ENCODE measurements at places on chromosomes 7 and 10.

GRCh38 chr7:1668396-1669063 is 1.5 kb upstream of the ELFN1 start:
- DNase-seq: peak; percentile 80

- DNase-seq: peak; percentile 73
Observed at GRCh38 chr10:61662794-61663259, at the start of gene CABCOCO1. CABCOCO1 (plus strand) TSS chr10:61662929; CDS start chr10:61662973, 44 bp downstream.

DNA sequence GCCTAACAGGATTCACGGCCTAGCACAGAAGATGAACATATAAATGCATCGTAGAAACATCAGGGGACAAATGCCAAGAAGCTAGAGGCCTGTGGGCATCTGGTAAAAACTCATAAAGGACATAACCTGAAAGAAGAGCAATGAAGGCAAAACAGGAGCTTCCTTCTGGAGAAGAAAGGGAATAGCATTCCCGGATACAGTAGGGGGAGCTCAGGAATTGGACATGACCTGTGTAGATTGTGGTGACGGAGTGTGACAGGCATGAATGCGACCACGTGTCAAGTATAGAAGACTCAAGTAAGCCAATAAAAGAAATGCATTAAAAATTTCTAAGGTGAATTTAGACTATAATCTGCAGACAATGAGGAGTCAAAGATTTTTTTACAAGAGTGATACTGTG is 270.1 kb downstream of the AGMO start:
- no peak for DNase-seq

DNA sequence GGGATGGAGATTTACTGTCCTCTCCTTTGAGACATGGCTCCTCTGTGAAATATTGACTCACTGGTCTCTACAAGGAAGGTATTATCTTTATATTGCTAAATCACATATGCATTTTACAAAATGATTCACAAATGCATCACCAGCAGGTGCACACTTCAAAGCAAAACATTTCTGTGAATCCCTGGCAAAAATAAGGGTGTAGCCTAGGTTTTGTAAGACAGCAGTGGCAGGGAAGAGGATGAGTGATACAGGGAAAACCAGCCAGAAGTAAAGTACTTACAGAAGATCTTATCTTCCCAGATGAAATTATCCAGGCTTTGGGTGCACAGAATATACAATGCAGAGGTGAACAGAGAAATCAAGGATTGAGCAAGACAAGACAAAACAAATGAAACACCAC is 1094.6 kb downstream of the GATA3 start:
- no peak for DNase-seq

- no peak for DNase-seq
Observed at GRCh38 chr7:32618470-32618869, 123.2 kb downstream of the AVL9 start.

GRCh38 chr10:132111871-132112341 is 46.2 kb downstream of the JAKMIP3 start:
- DNase-seq: no peak

DNA sequence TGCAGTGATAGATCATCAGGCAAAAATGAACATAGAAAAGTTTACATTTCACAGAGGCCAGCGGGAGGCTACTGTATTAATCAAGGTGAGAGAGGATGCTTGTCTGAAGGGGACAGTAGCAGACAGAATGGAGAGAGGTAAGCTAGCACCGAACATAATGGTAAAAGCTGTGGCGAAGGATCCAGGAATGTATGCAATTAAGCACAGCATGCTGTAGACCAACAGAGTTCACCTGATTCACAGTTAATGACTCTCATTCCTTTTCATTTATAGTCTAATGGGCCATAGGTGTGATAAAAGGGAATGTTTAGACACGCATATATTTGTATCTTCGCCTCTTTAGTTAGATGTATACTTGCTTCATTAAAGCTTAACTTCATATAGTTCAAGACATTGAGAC is 150.9 kb upstream of the MBL2 start:
- no peak for DNase-seq

DNA sequence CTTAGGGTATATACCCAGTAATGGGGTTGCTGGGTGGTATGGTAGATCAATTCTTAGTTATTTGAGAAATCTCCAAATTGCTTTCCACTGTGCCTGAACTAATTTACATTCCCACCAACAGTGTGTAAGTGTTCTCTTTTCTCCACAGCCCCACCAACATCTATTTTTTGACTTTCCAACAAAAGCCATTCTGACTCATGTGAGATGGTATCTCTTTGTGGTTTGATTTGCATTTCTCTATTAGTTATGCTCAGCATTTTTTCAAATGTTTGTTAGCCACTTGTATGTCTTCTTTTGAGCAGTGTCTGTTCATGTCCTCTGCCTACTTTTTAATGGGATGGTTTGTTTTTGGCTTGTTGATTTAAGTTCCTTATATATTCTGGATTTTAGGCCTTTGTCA is 66.4 kb downstream of the MGAM2 start:
- no peak for DNase-seq

DNA sequence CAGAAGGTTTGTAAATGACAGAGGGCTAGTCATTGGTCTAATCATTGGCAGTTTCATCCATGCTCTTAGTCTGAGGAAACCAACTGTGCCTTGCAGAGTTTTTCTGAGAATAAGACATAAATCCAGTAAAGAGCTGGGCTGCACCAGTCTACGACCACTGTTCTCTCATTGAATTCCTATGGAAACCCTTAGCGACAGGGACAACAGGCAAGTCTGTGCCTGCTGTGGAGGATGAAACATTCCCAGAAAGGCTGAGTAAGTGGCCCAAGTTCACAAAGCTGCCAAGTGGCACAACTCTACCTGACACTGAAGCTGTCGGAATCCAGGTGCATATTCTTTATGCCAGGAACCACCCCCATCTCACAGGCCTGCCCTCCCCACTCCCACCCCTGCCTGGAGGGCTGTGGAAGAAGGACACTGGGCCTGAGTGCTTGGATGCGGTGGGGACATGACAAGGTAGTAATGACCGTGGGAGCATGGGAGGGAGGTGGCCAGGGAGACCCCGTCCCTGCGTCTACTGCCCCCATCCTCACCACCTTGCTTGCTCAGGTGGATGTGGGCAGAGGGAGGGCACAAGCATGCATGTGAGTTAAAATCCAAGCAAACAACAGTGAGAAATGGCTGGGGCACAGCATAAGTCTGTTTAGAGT is 58.0 kb downstream of the VSTM4 start:
- DNase-seq: no peak

DNA sequence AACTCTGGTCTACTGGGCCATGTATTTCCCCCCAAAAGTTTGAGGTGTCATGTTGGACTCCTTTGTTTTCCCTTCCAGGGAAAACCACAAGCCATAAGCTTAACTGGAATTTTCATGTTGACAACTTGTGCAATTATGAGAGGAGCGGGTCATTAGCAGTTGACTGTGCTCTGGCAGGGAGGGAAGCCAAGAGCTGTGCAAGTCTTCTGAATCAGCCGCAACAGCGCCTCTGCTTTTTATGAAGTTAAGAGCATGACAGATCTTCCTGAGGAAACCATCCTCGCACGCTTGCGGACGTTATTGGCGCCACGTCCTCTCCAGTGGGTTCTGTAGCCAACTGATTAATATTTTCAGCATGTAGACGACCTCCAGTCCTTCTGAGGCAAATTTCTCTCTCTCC is 148.7 kb upstream of the MKI67 start:
- DNase-seq: no peak

- no peak for DNase-seq
Observed at GRCh38 chr7:11612737-11613136, 219.3 kb downstream of the THSD7A start.

DNA sequence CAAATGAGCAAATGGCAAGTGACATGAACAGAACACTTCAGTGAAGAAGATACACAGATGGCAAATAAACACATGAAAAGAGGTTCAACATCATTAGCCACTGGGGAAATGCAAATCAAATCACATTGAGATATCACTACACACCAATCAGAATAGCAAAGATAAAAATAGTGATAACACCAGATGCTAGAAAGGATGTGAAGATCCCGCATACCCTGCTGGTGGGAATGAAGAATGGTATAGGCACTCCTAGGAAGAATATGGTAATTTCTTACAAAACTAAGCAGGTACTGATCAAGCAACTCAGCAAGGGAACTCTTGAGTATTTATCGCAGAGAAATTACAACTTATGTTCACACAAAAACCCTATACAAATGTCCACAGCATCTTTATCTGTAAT is 11.2 kb downstream of the LAMB4 start:
- DNase-seq: no peak

DNA sequence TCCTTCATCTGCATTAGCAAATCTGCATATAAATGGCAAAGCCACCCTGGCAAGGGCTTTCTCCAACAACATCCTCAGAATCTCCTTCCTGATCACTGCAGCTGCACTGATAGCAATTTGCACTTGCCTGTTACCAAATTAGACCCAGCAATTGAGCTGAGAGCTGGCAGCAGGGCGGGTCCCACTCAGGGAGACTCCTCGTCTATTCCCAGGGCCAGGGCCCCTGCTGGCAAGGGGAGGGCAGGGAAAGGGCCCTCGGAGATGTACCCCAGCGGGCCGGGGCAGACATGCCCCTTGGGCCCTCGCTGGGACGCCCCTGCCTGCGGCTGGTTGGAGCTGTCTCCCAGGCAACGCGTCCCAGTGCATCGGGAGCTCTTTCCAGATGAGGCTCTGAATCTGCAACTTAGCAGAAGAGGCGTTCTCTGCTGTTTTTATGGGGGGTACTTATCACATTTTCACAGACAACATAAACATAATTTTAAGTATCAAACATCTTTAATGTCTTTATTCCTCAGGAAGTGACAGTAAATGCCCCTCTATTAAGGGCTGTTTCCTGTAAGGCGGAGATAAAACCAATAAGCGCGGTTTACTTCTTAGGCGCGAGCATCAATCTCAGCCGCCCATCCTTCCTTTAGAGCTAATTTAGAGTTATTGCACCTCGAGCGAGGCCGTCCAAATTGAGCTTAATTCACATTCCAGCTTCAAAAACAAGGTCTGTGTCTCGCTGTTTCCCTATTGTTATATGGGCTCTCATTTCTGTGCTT is 249.0 kb upstream of the PPP2R2D start:
- DNase-seq: no peak

- DNase-seq: no peak
Observed at GRCh38 chr10:88297103-88297502, 286.0 kb downstream of the RNLS start.

GRCh38 chr10:44173608-44173894 is 211.3 kb downstream of the CXCL12 start:
- no peak for DNase-seq

- peak; percentile 75 for DNase-seq
Observed at GRCh38 chr7:131556053-131556908, at the start of gene PODXL. PODXL (minus strand) TSS chr7:131556628; CDS start chr7:131556359, 269 bp downstream.

DNA sequence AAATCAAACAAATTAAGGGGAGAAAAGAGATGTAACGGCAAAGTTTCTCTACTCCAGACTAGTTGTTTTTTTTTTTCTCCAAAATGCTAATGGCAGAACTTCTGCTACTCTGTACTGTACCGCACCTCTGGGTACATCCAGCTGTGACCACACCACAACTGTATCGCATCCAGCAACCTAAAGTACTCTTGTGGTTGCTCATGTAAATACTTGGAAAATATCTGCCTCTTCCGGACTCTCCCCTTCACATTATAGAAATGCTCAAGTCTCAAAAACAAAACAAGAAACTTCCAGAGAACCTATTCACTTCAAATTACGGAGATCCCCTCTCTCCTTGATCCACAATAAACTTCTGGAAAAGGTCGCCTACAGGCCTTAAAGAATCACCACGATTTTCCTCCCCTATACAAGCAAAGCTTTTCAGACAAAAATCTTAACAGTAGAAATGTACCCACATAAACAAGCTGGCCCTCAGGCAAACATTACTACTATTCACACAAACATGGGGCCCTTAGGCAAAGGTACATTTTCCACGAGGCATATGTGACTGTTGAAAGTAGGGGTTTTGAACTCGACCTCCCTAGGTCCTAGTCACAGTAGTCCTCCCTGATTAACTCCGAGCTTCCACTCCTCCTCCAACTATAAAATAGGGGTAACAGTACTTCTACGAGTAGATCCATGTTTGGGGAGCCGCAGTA is 222.9 kb upstream of the MKLN1 start:
- DNase-seq: no peak

DNA sequence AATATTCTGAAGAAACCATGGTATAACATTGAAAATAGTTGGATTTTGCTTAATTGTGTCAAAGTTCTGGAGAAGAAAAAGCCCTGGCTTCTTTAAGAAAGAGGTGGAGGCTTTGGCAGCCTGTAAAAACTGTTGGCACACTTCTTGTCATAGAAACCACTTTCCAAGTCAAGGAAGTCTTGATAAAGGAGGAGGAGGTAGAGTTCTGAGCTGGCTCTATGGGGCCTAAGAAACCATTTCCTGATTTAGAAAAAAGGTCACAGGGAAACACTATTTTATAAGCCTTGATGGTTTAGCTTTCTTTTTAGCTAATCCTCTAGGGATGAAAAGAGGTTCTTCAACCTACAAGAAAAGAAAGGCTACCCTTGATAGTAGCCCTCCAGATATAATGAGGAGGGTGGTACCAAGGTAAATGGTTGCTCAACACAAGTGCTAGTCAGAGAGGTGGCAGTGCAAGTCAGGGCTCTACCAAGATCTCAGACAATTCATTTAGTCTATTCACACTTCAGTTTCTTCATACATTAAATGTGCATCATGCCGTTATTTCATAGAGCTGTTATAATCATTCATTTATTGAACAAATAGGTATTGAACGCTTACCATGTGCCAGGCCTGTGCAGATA is 346.9 kb downstream of the RNLS start:
- no peak for DNase-seq

GRCh38 chr7:26718063-26718462 is 146.3 kb downstream of the SKAP2 start:
- no peak for DNase-seq

DNA sequence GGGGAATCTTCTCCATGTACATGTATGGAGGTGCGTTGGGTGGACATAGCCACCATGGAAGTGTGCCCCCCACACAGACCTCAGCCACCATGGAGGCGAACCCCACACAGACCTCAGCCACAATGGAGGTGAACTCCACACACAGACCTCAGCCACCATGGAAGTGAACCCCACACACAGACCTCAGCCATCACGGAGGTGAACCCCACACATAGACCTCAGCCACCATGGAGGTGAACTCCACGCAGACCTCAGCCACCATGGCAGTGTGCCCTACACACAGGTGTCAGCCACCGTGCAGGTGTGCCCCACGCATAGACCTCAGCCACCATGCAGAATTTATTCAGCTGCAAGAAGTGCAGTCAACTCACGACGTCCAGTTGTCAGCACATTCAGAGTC is 339.7 kb downstream of the ACTR3B start:
- no peak for DNase-seq
